Stimulated activated CD4-positive, alpha-beta T cell treated with anti-CD3 and anti-CD28 coated beads, Interleukin-4, amount 100 ng/mL, for 48 hours (primary cell): ENCODE measurements at places on chromosomes 7 and 10.

GRCh38 chr7:137287651-137288258 is 55.8 kb downstream of the PTN start:
- DNase-seq = no peak

DNA sequence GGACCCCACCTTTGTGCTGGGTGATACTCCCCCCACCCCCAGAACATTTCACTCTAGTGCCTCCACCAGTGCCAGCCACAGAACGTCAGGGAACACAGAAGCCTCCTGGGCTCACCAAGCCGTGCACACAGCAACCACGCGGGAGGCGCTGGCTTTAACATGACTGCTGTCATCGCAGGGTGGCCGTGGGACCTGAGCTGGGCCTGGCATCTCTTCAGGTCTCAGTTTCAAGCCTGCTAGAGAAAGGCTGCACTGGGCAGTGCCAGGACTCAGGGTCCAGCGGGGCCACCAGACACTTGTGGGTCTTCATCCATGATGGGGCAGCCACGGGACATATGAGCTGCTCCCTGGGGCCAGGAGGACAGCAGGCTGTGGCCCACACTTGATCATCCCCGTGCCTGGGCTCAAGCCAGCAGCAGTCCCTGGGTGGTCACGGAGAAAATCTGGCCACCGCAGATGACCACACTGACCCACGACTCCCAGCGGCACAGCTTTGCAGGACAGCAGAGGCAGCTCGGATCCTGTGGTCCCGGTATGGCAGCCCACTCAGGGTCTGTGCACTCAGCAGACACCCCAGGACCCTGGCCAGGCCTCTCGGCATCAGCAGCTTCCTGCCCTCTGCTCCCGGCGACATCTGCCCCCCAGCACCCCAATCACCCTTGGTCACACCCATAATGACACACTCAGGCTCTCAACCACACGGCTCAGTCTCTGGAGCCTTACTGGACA is 44.2 kb downstream of the CAMK2B start:
- DNase-seq = no peak

DNA sequence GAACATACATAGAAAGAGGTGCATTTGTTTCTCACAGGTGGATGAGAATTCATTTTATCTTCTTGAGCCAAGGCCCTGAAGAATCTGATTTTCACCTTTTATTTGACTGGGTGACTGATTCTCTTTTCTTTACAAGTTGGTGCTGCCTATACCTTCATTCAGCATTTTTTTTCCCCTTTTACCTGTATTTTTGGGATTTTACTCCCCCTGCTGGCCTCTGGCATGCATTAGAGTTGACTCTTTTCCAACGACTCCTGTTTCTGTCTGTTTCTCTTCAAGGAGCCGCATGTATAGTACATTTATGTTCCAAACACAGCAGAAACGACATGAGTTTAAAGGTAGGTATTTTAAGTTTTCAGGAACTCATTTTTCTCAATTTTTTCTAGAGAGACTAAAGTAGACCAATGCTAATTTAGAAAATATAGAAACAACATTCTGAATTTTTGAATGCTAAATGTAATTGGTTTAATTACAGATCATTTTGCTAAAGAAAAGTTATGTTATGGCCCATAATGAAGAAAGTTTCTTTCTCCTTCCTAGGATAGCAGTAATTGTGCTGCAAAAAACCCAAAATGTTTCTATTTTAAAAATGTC is 149.8 kb upstream of the HDAC9 start:
- no peak for DNase-seq

DNA sequence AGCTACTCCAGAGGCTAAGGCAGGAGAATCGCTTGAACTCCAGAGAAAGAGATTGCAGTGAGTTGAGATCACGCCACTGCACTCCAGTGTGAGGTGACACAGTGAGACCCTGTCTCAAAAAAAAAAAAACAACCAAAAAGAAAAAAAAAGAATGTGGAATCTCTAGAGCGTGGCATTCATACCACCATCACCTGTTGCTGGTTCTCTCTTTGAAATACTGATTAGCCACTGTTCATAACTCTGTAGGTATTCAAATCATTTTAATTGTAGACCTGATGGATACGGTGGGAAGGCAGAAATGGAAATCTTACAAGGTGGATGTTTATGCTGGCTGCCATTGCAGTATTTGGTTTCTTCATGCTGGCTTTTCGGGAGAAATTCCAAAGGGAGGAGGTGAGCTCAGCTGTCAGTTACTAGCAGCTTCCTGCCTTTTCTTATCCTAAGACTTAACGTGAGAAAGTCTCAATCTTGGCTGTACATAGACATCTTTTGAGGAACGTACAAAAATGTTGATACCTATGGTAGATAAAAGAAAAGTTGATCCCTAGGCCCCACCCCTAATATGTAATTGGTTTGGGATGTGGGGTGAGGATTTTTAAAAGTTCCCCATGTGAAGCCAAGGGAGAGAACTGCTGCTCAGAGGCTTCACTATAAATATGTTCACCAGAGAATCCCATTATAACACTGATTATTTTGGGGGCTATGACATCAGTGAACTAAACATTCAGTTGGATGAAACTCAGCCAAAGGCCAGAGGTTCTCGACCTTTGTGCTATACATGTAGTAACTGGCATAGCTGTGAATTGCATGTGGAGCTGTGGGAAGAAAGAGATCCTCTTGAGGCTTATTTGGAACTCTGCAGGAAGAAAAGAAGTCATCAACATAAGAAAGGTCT is 26.9 kb upstream of the MKLN1 start:
- no peak for DNase-seq

DNA sequence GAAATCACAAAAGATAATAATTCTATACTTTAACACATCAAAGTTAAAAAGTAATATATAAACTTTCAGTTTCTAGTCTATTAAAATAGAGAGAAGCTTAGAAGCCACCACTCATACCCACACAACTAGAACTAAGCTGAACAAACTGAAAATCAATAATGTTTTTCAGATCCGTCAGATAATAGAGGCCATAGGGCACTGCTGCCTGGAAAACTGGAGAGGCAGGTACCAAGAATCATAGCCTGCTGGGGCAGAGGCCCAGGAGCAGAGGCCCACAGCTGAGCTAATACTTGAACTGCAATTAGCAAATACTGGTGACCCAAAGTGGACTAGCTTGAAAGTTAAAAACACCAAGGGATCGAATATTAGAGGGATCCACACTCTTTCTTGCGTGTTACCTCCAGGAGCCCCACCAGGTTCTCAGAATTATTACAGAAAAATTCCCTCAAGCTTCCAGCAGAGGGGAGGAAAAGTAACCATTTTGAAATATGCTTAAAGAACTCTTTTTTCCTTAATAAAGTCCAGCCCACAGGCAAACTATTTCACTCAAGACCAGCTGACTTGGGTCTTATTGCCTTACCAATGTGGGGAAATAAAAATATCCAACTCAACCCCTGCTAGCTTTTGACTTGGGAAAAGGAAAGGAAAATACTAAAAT is 774.1 kb upstream of the IGFBP3 start:
- DNase-seq = no peak

- DNase-seq = no peak
Measured at GRCh38 chr10:84065804-84066601, 73.3 kb upstream of the GHITM start.

DNA sequence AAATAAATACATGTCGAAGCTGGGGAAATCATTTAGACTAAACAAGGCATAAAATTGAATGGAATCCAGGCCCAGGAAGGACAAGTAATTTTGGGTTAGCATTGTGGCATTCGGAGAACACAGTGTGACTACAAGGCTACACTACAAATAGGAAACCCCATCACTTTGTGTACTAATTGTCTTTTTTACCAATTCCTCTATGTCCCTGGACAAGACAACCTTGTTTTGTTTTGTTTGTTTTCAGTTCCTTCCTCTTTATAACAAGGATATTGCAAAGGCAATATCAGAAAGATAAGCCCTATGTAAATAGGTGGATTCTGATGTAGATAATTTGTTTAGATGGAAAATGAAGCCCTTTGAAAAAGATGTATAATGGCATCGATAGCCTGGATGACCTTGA is 215.9 kb upstream of the MKLN1 start:
- no peak for DNase-seq

DNA sequence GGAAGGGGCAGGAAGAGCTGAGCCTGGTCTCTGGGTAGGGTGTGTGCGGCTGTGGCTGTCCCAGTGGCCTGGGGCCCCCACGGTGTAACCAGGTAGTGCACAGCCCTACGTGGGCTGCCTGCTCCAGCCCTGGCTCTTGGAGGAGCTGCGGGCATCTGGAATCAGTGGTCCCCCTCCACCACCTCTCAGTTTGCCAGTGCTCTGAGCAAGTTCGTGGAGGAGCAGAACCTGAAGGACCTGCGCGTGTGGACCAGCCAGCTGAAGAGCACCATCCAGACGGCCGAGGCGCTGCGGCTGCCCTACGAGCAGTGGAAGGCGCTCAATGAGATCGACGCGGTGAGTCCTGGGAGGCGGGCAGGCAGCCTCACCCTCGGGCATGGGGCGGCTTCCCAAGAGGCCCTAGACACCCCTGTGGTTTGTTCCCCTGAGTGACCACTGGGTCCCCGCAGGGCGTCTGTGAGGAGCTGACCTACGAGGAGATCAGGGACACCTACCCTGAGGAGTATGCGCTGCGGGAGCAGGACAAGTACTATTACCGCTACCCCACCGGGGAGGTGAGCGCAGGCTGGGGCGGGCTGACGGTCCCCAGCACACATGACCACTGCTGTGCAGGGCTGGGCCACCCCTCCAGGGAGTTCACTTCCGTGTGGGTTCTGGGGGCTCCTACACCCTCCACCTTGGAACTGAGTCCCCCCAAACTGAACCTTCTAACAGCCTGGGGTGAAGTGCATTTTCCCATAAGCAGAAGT is 18.6 kb downstream of the PFKFB3 start:
- no peak for DNase-seq

DNA sequence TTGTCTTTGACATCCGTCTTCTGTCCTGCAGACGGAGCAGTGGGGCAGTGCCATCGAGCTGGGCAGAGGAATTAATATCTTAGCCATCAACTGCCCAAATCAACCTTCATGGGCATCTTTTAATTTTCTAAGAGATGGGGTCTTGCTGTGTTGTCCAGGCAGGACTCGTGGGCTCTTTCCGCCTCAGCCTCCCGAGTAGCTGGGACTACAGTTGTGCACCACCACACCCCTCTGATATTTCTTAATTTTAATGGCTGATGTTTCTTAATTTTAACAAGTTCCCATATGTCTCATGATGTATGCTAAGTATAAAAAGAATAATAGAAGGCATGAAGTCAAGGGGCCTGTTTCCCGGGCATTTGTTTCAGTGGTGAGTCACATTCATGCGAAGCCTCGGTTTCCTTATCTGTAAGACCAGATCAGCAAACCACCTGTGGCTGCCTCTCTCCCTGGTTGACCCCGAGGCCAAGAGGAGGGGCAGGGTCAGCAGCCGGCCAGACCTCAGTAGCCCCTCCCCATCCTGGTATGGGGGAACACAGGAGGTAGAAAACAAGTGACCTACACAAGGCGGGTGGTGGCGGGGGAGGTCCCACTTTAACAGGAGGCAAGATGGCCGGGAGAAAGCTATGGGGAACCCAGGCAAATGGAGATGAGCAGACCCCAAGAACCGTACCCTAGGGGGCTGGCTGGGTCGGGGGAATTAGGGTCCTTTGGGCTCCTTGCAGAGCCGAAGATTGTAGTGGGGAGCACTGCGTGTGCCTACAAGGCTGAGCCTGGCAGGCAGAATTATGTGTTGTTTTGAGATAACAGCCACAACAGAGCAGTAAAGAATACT is 85.5 kb downstream of the CUX1 start:
- no peak for DNase-seq

DNA sequence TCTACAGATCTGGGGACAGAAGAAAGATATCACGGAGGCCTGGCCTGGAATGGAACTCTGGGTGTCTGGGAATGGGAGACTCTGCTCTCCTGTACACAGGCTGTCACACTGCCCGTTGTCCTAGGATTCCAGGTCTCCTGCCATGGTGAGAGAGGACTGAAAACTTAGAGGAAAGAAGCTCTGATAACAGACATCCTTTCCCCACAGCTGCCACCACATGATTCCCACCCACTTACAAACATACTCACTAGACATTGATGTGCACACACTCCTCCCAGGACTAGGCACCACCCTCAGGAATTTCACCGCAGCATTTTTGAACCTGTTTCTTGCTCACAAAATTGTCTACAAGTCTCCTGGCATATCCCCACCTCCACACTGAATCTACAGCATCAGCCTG is 5.7 kb downstream of the ZNF92 start:
- DNase-seq = no peak

DNA sequence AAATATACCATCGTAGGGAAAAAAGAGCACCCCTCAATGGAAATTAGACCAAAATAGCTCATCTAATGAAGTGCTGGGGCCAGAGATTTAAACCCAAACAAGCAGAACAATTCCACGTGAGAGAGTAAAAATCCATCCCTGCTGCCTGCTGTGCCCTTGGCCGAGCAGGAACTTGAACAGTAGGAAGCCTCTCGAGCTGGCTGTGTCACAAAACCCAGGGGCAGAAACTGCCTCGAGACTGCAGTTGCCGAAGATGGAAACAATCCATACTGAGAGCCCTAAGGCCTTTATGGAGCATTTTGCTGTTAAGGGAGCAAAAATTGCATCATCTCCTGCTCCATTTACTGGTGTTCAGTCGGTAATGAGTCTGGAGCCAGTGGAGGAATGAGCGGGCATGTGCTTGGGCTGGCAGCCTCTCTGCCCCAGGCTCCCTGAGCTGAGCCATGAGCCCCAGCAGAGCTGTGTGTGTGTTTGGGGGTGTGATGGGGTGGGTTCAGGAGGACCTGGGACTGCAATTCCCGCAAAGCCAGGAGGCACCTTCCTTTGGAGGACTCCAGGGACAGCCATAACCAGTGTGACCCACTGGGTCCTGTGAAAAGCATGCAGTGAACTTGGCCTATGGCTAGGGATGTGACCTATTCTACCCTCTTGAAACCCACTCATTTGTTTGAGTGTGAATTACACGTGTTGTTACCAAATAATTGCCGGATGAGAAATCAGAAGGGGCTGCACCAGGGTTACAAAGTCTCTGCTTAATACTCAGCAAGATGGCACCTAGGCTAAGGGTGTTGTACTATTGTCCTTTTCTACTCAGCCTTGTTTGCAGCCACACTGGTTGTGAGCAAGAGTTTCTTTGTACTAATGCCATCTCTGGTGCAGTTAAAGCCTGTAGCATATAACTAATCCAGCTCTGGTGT is 58.3 kb downstream of the CDHR3 start:
- DNase-seq = no peak

DNA sequence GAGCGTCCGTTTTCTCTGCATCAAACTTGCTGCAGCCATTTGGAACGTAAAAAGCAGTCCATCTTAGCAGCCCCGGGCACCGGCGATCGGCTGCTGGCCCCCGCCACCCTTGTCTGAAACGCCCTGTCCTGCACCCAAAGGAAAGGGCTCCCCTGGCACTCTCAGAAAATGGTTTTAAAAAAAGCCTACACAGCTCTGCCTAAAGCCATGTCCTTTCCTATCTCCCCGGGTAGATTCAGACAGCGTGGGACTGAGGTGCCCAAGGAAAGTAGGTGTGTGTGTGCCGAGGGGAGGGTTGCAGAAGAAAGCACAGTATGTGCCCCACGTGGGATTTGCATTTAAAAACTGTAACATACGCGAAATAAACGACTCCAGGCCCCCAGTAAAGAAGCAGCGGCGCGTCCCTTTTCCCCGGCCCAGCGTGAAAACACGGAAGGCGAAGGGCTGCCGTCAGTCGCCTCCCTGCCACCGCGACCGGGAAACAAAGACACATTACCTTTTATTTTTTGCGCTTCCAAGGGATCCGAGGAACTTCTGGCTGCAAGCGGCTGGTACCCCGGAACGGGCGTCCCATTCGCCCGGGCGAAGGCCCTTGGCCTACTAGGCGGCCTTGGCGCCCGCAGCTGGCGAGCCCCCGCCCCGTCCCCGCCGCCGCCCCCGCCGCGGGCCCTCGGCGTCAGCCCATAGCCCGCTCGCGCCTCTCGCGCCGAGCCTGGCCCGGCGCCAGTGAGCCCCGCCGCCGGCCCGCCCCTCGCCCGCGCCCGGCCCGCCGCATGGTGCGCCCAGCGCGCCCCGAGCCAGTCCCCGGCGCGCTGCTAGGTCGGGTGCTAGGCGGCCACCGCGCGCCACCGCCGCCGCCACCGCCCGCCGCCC is 304.6 kb downstream of the PRPF18 start:
- no peak for DNase-seq
